HepG2 (cell line): ENCODE measurements at places on chromosomes 13 and 19. TPM values are rescaled to one million over a fixed set of nuclear protein-coding genes. Genes with fewer than 3 reads are reported as not detected.

ENOX1 gene
- polyA plus RNA-seq: 0.05 TPM in 1 of 2 replicates, not detected in the other

IL11 gene
- polyA plus RNA-seq: 2.5 and 4.5 TPM in 2 replicates

KLK4 gene
- polyA plus RNA-seq: not detected in 2 replicates

MAST1 gene
- 4.7 and 5.6 TPM in 2 replicates for polyA plus RNA-seq

ZSCAN22 gene
- 3.5 and 3.6 TPM in 2 replicates for polyA plus RNA-seq

JAK3 gene
- 18.6 and 30.1 TPM in 2 replicates for polyA plus RNA-seq

MUC16 gene
- not detected in 2 replicates for polyA plus RNA-seq

CFD gene
- polyA plus RNA-seq: 2.3 and 3.9 TPM in 2 replicates

RAB3A gene
- 0.95 and 0.98 TPM in 2 replicates for polyA plus RNA-seq

NCAN gene
- 0.05 TPM in 1 of 2 replicates, not detected in the other for polyA plus RNA-seq

EMP3 gene
- polyA plus RNA-seq: 7.8 and 9.4 TPM in 2 replicates

FGF21 gene
- 0.17 TPM in 2 replicates for polyA plus RNA-seq

NOVA2 gene
- not detected in 2 replicates for polyA plus RNA-seq

METTL21C gene
- not detected in 2 replicates for polyA plus RNA-seq

TPTE2 gene
- 0.07 and 0.20 TPM in 2 replicates for polyA plus RNA-seq
